Motor neuron (in vitro differentiated cells): ENCODE measurements at places on chromosomes 2 and 18.

DNA sequence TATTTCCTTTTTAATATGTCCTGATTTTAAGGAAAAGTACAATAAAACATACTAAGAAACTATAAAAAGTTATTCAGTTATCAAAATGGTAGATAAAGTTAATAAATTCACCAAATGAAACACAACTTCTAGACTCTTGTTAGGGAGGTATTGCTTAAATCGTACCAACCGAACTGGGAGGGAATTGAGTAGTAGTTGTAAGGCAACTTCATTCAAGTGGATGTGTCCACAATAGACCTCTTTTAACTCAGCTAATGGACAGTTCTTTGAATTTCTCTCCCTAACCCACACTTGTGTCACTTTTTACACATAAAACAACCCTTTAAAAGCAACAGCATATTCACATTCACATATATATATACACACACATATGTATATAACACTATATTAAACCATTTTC is 49.1 kb upstream of the CALCRL start:
- no peak for ATAC-seq

DNA sequence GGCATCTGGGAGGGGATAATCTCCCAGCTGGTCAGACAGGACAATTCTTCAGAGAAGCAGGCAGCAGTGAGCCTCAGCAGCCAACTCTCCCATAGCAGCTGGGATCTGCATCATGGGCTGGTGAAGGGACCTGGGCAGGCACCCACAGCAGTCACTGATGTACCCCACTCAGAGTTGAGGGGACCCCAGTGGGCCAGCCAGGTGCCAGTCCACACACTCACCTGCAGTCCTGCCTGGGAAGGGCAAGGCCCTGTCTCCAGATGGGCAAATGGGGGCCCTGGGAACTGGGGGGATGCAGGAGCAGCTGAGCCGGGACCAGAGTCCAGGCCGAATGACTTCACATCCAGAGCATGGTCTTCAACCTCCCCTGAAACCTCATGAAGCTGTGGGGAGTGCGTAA is 170.4 kb downstream of the ZFP36L2 start:
- no peak for ATAC-seq

GRCh38 chr2:95354925-95355324 is 47.6 kb upstream of the FAHD2A start:
- no peak for ATAC-seq

DNA sequence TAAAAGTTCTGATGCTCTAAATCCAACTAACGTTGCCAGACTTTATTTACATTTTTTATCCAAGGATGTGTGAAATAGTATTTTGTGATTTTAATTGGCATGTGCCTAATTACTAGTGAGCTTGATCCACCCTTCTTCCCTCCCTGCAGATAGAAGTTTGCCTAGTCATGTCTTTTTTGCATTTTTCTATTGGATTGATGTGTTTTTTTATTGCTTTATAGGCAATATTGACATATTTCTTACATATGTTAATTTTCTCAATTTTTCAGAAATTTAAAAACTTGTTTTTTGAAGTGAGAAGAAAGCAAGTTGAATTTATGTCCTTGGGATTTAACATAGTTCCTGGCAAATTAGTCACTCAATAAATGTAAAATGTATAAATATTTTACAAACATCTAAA is 56.4 kb downstream of the EML4 start:
- ATAC-seq: no peak

GRCh38 chr2:190250421-190250820 is 69.2 kb downstream of the HIBCH start:
- ATAC-seq: no peak

GRCh38 chr18:470661-471501 is 29.6 kb downstream of the COLEC12 start:
- ATAC-seq: no peak

GRCh38 chr2:127568128-127568527 is 32.6 kb downstream of the MYO7B start:
- ATAC-seq: no peak

DNA sequence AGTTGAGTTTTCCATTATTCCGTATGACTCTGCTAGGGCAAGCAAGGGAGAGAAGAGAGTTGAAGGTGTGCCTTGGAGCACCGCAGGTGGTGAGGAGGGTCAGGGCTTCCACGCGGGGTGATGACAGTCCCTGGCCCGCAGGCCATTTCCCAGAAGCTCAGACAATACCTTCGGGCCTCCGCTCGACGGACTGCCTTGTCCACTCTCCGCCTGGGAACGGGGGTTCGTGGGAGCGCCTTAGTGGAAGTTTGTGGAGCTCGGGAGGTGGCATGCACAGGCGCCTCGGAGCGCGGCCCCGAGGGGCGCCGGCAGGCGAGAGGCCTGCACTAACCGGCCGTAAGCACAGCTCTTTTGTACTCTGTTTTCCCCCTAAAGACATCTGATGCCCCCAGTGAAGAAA is 69.8 kb downstream of the ARHGEF33 start:
- ATAC-seq: no peak
